NCI-H460 (cell line): ENCODE measurements at places on chromosomes 11 and 22. TPM values are rescaled to one million over a fixed set of nuclear protein-coding genes. Genes with fewer than 3 reads are reported as not detected.

Gene NRXN2
- total RNA-seq = 0.05 TPM in 1 of 2 replicates, not detected in the other

Gene THY1
- total RNA-seq = not detected in 2 replicates

Gene IRAG1
- total RNA-seq = not detected in 2 replicates

Gene ACTN3
- total RNA-seq = not detected in 2 replicates

Gene CTSW
- total RNA-seq = not detected in 2 replicates

Gene PACSIN3
- total RNA-seq = 19.2 and 21.8 TPM in 2 replicates

Gene PGA5
- not detected in 2 replicates for total RNA-seq

Gene OR8D4
- total RNA-seq = not detected in 2 replicates

Gene RFPL2
- total RNA-seq = 0.30 and 0.63 TPM in 2 replicates

Gene TPBGL
- total RNA-seq = not detected in 2 replicates

Gene TNRC6B
- 8.8 and 10.5 TPM in 2 replicates for total RNA-seq

Gene FAM227A
- 0.89 and 1.2 TPM in 2 replicates for total RNA-seq

Gene LIPT2
- total RNA-seq = 2.1 and 5.1 TPM in 2 replicates

Gene FUT4
- total RNA-seq = 3.2 and 3.5 TPM in 2 replicates

Gene OR4D11
- total RNA-seq = not detected in 2 replicates

Gene P2RX3
- total RNA-seq = not detected in 2 replicates

Gene OR4P4
- total RNA-seq = not detected in 2 replicates

Gene KCNE3
- total RNA-seq = not detected in 2 replicates

Gene KLHL35
- total RNA-seq = 4.3 and 4.7 TPM in 2 replicates

Gene PEX26
- 14.7 and 17.8 TPM in 2 replicates for total RNA-seq

Gene HTR3B
- not detected in 2 replicates for total RNA-seq

Gene APLNR
- not detected in 2 replicates for total RNA-seq

Gene PKP3
- 27.0 and 27.7 TPM in 2 replicates for total RNA-seq

Gene PDGFD
- 0.02 TPM in 1 of 2 replicates, not detected in the other for total RNA-seq

Gene GGT5
- total RNA-seq = not detected in 2 replicates

Gene TTC36
- not detected in 2 replicates for total RNA-seq

Gene ARHGAP8
- total RNA-seq = 0.35 TPM in 1 of 2 replicates, not detected in the other

Gene HEPN1
- total RNA-seq = not detected in 2 replicates

Gene ARHGAP1
- 7.9 and 8.6 TPM in 2 replicates for total RNA-seq

Gene KCNK7
- total RNA-seq = not detected in 2 replicates

Gene CD248
- not detected in 2 replicates for total RNA-seq
